ENCODE measurements at places on chromosomes 1 and 21.

DNA sequence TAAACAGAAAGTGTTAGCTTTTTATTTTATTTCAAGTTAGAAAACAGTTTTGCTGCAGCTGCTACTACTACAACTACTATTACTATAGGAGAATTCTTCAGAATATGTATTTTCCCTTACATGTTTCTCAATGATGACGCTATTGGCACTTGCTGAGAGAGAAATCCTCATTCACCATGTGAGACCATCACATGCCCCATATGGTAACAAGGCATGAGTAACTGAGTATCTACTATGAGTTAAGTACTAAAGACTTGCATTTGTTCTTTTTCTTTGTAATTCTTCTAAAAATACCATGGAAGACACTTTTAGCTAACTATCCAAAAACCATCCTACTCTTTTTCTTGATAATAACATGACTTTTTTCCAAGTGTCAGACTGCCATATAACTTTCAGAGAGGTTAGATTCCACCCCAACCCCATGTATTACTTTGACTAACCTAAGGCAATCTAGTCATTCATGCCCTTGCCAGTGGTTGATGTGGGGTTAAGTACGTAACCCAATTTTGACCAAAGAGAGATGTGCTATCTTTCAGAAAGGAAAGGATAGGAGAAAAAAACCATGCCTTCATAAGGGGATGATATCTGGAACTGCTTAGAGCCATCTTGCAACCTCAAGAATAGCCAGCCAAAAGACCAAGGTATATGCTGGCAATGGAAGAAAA, 42.9 kb downstream of the COP1 start:
- DNase-seq: no peak

DNA sequence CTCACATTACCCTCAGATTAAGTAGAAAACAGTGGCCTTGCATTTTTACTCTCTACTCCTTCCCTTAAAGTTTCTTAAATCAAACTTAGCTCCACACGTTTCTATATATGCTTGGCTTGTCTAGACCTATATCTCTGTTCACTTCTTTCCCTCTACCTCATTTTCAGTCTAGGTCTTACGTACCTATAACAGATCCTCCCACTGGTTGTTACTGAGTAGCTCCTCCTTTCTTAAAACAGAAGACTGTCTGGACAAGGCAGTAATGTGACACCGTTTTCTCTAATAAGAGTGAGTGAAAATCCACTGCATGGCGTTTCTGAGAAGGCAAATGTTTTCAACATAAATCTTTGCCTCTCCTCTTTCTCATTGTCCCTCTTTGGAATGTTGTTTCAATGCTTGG, 211.7 kb upstream of the POGK start:
- DNase-seq: no peak

GRCh38 chr1:53535226-53535625, 76.0 kb downstream of the DMRTB1 start:
- DNase-seq: no peak

GRCh38 chr1:222167111-222167510, 380.8 kb downstream of the HHIPL2 start:
- peak; percentile 77 for DNase-seq

DNA sequence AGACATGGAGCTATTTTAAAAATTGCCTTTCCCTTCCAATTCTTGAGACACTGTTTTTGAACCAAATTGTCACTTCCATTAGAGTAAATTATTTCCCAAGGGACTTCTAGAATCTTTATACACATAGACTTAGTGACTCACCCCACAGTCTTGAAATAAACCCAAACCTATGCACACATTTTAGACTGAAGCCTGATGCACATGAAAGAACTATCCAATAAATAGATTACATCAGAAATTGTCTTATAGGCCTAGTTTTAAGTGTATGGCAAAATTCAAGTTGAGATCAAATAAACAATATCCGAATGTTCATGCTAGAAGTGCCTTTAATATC, 32.2 kb upstream of the ZNF326 start:
- DNase-seq: no peak

DNA sequence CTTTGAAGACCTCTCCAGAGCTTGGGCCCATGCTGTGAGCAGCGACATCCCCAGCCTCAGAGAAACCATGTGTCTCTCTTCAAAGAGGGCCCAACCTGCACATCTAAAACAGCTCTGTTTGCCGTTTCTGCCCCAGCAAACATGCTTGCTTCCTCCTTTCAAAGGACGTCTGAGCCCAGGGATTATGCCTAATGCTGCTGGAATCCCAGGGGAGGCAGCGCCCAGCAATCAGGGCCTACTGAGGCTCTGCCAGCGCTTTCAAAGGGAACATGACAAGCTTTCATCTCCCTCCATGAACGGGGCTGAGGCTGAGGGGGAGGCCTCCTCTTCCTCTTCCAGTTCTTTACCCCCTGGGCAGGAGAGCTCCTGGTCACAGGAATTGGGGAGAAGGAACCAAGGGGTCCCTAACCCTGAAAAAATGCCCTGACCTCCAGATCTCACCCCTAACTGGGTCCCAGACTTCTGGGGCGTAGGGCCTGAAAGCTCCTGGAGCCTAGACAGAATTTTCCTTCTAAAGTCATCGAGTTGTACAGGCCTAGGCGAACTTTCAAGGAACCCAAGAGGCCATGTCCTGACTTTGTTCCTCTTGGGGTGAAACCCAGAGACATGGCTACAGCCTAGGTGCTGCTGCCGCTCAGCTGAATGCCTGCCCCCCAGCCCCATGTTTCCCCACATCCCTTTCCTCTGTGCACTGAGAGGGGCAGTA, 13.4 kb upstream of the ASCL5 start:
- peak; percentile 79 for DNase-seq

- no peak for DNase-seq
These were observed 81.8 kb upstream of the ERRFI1 start for GRCh38 chr1:8107897-8108296.

DNA sequence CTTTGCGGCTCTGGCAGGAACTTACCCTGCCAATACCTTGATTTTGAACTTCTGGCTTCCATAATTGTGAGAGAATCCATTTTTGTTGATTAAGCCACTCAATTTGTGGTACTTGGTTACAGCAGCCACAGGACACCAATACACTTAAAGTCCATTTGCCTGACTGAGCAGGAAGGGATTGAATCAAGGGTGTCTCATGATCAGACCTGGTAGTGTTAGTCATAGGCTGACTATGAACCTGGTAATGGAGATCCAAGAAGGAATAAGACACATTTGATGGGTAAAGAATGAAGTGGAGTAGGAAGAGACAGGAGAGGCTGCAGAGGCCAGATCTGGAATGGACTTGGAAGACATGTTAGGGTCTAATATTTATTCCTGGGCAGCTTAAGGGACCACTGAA, 31.2 kb upstream of the MAP1LC3C start:
- no peak for DNase-seq

GRCh38 chr1:54577612-54578011, 29.6 kb downstream of the ACOT11 start:
- DNase-seq: no peak

- no peak for DNase-seq
These were observed 19.1 kb upstream of the PRDM16 start for GRCh38 chr1:3049905-3050304.

DNA sequence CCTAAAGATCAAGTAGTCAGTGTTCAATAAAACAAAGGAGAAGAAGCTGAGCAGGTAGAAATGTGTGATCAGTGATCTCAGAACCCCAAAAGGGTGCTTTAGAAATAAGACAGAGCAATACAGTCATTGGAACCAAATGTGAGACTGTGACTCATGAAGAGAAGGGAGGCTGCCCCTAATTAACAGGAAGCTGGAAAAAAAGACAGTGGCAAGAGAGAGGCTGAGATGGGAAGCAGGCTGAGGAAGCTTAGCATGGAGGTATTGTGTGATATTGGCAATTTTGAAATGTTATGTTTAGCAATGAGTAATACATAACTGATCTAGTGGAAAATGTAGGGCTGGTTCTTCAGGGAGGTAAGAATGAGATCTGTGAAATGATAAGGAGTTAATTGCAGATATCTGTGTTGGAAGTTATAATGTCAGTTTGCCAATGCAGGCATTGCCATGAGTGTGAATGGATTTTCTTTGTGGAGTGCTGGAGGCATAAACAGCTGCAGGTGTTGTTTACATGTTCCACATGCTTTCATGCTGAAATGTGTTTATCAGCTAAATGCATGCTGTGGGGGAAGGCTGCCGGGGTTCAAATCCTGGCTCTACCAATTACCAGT, 90.6 kb upstream of the CACNA1E start:
- peak; percentile 12 for DNase-seq

DNA sequence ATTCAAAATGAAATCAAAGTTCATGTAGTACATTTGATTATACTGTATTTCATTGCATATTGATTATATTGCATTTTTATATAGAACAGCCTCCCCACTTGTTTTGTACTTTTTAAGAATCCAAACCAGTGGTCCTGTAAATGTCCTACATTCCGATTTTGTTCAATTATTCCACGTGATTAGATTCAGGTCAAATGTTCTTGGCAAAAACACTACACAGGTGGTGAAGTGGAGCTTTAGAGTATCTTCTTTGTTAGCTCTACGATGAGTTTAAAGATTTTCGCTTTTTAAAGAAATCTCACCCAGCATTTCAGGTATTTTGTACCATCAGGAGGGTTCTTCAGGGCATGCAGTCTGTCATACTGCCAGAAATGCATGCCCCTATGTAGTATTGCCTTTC, 120.6 kb downstream of the TRIM33 start:
- no peak for DNase-seq

DNA sequence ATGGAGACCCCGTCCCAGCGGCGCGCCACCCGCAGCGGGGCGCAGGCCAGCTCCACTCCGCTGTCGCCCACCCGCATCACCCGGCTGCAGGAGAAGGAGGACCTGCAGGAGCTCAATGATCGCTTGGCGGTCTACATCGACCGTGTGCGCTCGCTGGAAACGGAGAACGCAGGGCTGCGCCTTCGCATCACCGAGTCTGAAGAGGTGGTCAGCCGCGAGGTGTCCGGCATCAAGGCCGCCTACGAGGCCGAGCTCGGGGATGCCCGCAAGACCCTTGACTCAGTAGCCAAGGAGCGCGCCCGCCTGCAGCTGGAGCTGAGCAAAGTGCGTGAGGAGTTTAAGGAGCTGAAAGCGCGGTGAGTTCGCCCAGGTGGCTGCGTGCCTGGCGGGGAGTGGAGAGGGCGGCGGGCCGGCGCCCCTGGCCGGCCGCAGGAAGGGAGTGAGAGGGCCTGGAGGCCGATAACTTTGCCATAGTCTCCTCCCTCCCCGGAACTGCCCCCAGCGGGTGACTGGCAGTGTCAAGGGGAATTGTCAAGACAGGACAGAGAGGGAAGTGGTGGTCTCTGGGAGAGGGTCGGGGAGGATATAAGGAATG, 505 bp downstream of the LMNA start:
- DNase-seq: no peak

- no peak for DNase-seq
These were observed 129.0 kb downstream of the LYPLAL1 start for GRCh38 chr1:219302697-219303096.

DNA sequence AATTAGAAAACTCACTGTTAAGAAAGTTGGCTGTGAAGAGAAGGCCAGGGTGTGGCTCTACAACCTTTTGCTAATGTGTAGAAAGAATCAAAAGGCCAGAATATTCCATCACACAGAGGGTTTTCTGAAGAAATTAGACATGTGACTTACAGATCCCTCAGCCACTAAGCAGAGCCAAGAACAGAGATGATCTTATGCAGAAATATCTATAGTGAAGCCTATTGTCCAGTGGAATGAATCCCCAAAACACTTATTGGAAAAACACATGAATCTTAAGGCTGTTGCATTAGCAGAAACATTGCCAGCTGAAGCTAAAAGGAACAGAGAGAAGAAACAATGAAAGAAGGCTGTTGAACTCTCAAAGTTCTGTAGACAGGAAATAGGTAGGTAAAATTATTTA, 979.2 kb downstream of the MRPL39 start:
- no peak for DNase-seq

DNA sequence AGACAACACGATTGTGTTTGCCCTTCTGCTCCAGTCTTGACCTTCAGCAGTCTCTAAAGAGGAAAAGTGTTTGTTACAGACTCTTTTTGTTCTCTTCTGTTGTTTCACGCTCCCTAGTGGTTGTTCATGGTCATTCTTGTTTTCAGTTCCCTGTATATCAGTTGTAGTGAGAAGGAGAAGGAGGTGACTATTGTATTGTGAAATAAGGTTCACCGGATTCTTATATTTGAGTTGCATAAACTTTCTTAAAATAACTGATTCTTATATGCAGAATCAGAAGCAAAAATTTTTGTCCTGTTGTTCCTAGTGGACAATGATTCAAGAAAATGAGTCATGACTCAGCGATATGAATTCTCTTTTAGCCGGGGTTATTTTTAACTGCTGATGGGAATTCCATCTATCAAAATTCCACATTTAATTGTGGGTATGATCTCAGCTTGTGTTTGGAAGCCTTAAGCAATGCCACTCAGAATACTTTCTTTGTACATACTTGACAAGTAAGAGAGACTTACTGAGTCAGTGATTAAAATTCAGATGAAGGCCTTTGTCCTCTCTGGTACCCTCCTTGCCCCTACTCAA, 152.2 kb downstream of the CLEC20A start:
- no peak for DNase-seq

DNA sequence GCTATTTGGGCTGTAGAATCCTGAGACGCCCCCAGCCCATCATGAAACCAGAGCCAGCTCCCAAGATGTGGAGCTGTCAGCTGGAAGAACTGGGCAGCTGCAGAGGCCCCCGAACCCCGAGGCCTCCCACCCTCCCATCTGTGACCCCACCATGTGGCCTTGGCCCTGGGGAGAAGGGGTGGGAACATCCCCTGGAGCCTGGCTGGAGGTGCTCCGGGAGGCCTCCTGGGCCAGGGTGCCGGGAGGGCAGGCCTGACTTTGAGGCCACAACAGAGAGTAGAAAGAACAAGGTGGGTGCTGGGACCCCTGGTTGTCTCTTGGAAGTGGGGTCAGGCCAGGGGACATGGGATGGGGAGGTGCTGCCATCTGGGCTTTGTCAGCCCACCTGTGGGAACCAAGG, 6.0 kb upstream of the SMYD3 start:
- no peak for DNase-seq

DNA sequence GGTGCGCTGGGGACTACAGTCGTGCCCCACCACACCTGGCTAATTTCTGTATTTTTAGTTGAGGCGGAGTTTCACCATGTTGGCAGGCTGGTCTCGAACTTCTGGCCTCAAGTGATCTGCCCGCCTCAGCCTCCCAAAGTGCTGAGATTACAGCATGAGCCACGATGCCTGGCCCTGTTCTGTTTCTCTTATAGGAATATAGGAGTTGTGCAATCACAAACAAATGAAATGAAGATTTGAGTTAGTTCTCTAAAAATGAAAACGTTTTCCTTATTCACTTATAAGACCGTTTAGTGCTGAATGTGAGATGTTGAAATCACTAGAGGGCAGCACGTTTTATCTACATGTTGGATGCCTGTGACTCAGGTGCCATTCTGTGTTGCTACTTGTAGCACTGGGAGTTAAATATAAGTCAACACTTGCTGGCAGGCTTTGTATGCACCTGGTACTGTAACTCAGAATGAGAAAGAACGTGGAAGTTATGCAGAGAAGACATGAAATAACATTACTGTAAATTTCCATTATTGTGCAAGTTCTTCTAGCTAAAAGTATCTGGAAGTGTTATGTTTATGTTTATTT, 45.8 kb downstream of the MIGA1 start:
- peak; percentile 21 for DNase-seq

GRCh38 chr1:223539750-223540149, 125.8 kb downstream of the CAPN8 start:
- no peak for DNase-seq

GRCh38 chr1:56577406-56578137, 1.8 kb downstream of the PLPP3 start:
- DNase-seq: no peak
